ENCODE measurements at places on chromosomes 12 and 14.
A peak's percentile ranks its signal among the peaks of the same experiment; 100 is the strongest.

DNA sequence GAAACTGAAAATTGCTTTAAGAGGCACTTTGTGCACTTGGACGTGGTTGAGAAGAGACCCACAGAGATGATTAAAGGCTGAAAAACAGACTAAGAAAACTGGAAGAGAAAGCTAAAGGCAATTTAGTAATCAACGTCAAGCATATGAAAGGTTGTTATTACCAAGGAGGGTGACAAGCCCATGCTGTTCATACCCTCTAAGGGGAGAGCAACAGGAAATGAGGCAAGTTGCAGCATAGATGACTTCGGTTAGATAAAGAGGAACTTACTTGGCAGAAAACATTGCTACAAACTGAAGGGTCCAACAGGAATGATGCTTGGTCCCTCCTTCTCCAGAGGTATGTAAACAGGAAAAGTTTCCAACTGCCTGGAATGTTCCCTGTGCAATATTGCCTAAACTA is 107.8 kb downstream of the DUSP6 start:
- DNase-seq, result no peak

GRCh38 chr12:51814311-51815088 is 34.0 kb downstream of the FIGNL2 start:
- DNase-seq, result peak; percentile 65

GRCh38 chr12:106585521-106586277 is 2.9 kb downstream of the RFX4 start:
- DNase-seq, result no peak

- DNase-seq, result peak; percentile 74
These were observed at the start of gene SYNE2 for GRCh38 chr14:63852817-63853731. SYNE2 (plus strand) TSS chr14:63853004; CDS start chr14:63909149, 56,145 bp downstream.

GRCh38 chr12:5873281-5873919 is 71.7 kb downstream of the ANO2 start:
- DNase-seq, result no peak

Measured in NCI-H510A treated with DMSO at 0.1 percent for 48 hours (cell line).